ENCODE measurements at places on chromosomes 3 and 15. TPM values are rescaled to one million over a fixed set of nuclear protein-coding genes. Genes with fewer than 3 reads are reported as not detected.

DNA sequence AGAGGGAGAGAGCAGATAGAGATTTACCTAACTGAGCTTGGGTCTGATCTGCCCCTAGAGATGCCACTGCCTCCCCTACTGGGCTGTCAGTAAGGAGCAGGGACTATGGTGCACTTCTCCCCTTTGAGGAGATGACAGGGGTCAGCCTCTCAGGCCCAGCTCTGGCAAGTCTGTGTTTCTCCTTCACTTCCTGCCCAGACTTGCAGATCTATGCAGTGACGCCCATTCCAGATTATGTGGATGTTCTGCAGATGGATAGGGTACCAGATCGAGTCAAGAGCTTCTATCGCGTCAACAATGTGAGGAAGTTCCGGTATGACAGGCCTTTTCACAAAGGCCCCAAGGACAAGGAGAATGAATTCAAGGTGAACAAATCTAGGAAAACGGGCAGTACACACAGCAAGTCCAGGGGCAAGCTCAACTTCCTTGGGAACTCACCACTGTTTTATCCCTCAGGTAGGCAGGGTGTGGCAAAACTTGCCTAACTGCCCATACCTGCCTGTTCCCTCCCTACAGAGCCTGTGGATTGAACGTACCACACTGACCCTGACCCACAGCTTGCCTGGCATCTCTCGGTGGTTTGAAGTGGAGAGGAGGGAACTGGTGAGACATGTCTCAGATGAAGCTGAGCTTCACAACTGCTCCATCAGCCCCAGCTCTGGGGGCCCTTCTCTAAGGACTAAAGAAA, 29.1 kb upstream of the MANF start:
- DNase-seq: no peak

DNA sequence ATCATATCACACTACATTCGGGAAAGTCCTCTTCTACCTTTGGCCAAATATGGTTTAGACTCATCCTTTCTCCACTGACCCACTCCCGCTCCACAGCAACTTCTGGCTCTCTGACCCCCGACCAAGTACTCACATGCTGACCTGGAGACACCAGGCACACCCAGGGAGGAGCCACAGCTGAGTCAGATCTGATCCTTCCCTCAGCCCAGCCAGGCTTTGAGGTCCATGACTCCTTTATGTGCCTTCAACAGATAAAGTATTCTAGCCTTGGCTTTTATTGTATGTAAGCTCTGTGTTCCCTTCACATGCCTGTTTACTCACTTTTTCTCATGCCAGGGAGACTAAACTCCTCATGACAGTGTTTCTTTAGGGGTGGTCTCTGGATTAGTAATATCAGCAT, 166.9 kb upstream of the UMPS start:
- no peak for DNase-seq

SLC51B gene
- not detected for total RNA-seq

INSYN1 gene
- total RNA-seq: 112 TPM

GRCh38 chr15:100937171-100937570, 18.0 kb downstream of the LRRK1 start:
- no peak for DNase-seq

ASB7 gene
- 9.3 TPM for total RNA-seq

GRCh38 chr15:73930371-73930770, 4.1 kb downstream of the LOXL1 start:
- peak; percentile 85 for DNase-seq

- DNase-seq: peak; percentile 43
These were observed 136.0 kb upstream of the CCDC54 start for GRCh38 chr3:107241217-107241616.

TNFSF10 gene
- 23.0 TPM for total RNA-seq

DNA sequence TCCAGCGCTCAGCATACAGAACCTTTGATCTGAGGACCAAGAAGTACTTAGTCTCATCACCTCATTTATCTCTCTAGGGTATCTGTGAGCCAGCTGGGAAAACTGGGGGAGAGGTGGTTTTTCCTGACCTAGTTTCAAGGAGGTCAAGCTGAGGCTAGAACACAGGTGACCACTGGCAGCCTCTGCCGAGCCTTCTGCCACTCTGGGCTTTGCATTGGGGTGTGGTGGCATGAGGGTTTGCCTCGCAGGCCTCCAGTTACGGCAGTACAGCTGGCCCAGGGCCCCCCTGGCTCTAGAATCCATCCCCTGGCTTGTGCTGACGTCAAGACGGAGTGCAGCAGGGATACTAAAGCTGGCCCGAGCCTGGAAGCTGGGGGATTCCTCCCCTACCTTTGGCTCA, 34.7 kb upstream of the CDCP1 start:
- no peak for DNase-seq

- DNase-seq: no peak
These were observed 146.1 kb downstream of the DPH6 start for GRCh38 chr15:35399901-35400300.

NR1I2 gene
- total RNA-seq: not detected

- no peak for DNase-seq
These were observed 27.3 kb upstream of the DMXL2 start for GRCh38 chr15:51649659-51650521.

GRCh38 chr15:31160740-31161495, 59.4 kb upstream of the TRPM1 start:
- DNase-seq: no peak

GPR87 gene
- total RNA-seq: not detected

- DNase-seq: peak; percentile 32
These were observed 109.8 kb downstream of the XRN1 start for GRCh38 chr3:142337994-142338393.

TMA7 gene
- total RNA-seq: 187 TPM

DNA sequence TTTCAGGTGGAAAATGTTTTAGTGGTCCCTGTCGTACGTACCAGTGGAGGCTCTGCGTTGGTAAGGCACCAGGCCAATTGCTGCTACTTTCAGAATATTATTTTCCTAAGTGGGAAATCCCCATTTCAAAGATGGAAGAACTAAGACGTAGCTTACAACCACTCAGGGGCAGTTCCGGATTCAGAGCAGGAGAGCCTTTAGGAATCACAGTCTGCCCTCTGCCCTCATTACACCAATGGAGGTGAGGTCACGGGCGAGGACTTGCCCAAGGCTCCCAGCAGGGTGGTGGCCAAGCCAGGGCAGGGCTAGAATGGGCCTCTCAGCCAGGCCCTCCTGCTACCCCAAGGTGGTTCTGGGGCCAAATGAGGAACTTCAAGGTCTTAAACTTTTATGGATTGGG, 72.6 kb downstream of the RASGRF1 start:
- no peak for DNase-seq
